Nephron progenitor cell (in vitro differentiated cells): ENCODE measurements at places on chromosomes 4 and X.

DNA sequence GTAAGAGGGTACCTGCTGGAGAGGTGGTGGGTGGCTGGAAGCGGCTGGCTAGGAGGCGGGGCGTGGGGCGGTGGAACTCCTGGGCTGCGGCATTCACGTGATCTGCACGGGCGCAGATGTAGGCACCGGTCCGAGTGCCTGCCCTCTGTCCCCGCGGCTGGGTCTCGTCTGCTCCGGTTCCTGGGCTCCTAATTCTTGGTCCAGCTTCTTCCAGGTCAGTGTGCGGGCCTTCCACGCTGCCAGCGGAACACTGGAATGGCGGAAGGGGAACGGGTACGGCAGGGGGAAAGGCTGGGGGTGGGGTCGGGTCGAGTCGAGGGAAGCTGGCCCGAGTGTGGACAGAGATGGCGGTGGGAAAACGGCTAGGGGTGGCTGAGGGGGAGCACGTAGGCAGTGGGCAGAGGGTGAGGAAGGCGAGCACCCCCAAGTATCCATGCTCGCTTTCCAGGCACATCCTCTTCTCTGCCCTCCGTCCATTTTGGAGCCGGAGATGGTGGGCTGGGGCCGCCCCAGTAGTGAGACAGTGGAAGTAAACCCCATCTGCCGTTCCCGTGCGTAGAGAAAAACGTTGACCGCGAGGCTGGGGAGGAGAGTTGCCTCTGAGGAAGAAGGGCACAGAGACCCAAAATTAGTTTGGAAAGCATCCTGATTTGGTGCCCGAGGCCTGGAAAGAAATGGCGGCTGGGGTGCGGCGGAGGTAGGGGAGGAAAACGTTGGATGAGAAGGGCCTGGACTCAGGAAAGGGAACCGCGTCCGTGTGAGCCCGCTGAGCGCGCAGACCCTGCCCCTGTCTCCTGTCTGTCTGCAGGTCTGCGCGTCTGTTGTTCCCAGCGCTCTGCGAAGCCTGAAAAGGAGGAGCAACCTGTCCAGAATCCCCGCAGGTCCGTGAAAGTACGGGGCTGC is at the start of gene TCEAL4:
Gene TCEAL4 (plus strand): TSS at position 105 of the 903 bp plus-strand sequence. CDS start 1,161 bp downstream, outside the sequence.
- DNase-seq: peak; percentile 64

DNA sequence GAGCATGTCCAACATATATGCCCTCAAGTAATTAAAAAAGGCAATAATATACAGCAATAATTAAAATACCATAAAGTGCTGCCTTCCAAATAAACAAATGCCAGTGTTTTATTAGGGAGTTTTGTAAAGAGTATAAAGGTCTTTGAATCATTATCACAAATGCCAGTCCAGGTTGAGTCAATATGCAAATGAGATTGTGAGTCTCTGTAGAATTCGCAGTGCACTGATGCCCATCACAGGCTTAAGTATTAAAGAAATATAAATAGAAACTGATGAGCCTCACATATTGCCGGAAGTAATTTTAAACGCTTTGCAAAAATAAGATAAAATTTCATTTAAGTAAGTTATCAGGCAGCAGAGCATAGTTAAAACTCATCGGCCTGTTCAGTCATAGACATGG is 205.0 kb upstream of the TECRL start:
- DNase-seq: no peak

DNA sequence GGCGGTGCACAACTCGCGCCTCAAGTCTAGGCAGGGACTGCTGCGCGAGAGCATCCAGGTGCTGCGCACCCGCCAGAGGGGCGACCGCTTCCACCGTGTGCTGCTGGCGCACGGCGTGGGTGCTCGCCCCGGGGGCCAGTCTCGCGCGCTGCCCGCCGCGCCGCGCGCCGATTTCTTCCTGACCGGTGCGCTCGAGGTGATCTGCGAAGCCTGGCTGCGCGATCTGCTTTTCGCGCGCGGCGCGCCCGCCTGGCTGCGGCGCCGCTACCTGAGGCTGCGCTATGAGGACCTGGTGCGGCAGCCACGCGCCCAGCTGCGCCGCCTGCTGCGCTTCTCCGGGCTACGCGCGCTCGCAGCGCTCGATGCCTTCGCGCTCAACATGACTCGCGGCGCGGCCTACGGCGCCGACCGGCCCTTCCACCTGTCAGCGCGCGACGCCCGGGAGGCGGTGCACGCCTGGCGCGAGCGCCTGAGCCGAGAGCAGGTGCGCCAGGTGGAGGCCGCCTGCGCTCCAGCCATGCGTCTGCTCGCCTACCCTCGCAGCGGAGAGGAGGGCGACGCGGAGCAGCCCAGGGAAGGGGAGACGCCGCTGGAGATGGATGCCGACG is 1.3 kb downstream of the CHST7 start:
- DNase-seq: peak; percentile 44

DNA sequence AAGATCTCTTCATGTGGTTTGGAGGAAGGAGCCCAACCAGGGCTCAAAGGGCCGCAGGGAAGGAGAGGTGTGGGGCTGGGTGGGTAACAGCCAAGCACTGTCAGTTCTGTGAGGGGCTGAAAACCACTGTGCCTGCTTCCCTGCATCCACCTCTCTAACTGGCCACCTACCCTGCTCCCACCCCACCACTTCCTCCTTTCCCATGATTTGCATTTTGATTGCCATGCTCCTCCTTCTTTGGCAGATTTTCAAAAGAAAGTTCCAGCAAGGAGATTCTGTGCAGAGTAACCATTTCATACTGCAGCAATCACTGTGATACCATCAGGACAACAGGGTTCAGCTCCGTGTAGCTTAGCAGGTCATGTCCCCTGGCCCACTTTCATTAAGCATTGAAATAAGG is 1.8 kb downstream of the ZNF674 start:
- DNase-seq: no peak

DNA sequence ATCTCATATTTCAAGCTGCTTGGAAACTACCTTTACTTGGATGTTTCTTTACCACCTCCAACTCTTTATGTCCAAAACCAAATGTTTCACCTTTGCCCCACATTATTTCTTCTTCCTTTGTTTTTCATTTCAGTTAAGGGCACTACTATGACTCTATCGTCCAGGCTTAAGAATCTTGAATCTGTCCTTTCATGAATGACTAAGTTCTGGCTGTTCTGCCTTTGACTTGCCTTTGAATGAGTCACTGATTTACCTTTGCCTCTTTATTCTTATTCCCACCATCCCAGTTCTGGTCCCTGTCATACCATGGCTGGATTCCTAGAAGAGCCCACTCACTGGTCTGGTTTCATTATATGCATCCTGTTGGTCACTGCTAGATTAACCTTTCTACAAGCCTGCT is 30.6 kb upstream of the PLAC1 start:
- DNase-seq: no peak

DNA sequence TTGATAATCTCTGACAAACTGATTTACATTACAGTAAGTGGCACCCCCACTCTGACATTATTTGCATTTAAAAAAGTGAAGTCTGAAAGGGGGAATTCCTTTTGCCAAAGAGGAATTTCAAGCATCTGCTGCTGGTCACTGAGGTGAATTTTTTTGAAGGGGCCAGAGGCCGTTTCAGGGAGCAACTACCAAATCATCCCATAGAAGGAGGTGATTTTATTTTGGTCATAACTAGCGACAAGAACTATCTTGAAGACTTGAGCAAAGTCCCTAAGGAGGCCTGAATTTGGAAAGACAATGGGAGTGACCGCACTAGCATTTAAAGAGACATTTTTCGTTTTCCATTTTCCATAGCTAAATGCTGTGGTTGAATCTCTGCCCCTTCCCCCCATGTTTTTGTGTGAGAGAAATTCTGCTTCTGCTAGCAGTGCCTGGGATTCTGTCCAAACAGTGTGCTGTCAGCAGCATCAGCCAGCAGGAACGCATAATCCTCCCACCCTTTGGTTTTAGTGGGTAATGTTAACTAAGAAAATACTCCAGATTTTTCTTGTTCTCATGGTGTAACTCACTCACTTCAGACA is 110.1 kb upstream of the MED14 start:
- DNase-seq: no peak

DNA sequence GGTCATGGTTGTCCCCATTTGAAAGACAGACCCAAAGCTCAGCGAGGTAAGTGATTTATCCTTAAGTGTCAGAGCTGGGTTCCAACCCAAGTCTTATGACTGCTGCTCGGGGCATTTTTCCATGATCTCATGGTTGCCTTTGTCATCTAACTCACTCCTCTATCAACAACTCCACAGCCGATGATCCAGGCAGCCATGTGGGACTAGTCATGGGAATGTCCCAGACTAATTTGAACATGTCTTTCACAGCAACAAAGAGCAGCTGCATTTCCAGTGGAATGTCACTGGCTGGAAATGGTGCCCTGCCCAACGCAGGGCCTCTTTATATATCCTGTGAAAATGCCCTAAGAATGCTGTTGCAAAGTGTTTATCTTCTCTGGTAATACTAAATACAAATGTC is 284.8 kb upstream of the PPARGC1A start:
- DNase-seq: no peak

DNA sequence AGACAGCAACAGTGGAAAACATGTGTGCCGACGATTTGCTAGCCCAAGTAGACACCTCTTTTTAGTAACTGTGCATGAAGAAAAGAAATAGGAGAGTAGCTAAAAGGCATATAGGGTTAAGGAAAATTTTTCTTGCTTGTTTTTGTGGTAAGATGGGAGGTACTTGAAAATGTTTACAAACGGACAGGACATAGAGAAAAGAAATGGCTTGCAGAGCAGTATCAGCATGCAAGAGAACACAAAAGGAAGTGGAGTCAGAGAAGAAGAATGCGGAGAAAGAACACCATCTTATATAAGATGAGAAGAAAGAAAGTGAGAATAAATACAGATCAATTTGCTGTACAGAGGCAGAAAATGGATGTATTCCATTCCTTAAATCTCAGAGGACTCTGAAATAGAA is 263.7 kb upstream of the ETNPPL start:
- no peak for DNase-seq

GRCh38 chr4:84317513-84317912 is 181.6 kb downstream of the NKX6-1 start:
- no peak for DNase-seq

- DNase-seq: no peak
Measured at GRCh38 chr4:151922306-151922705, 161.5 kb upstream of the GATB start.

GRCh38 chr4:99918656-99919055 is 24.4 kb upstream of the LAMTOR3 start:
- no peak for DNase-seq

DNA sequence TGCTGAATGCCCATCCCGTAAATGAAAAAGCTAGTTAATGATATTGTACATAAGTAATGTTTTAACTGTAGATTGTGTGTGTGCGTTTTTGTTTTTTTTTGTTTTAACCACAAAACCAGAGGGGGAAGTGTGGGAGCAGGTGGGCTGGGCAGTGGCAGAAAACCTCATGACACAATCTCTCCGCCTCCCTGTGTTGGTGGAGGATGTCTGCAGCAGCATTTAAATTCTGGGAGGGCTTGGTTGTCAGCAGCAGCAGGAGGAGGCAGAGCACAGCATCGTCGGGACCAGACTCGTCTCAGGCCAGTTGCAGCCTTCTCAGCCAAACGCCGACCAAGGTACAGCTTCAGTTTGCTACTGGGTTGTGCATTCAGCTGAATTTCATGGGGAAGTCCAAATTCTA is at the start of gene SPP1:
Gene SPP1 (plus strand): TSS at position 249 of the 400 bp plus-strand sequence. CDS start 1,182 bp downstream, outside the sequence.
- DNase-seq: peak; percentile 37

- DNase-seq: no peak
Measured at GRCh38 chr4:243426-243825, 61.8 kb downstream of the ZNF732 start.

GRCh38 chr4:23805450-23805851 is 84.4 kb downstream of the PPARGC1A start:
- DNase-seq: no peak

- DNase-seq: no peak
Measured at GRCh38 chr4:112113864-112114263, 31.4 kb upstream of the FAM241A start.
